ENCODE measurements at places on chromosomes 3 and 15.
A peak's percentile ranks its signal among the peaks of the same experiment; 100 is the strongest.

DNA sequence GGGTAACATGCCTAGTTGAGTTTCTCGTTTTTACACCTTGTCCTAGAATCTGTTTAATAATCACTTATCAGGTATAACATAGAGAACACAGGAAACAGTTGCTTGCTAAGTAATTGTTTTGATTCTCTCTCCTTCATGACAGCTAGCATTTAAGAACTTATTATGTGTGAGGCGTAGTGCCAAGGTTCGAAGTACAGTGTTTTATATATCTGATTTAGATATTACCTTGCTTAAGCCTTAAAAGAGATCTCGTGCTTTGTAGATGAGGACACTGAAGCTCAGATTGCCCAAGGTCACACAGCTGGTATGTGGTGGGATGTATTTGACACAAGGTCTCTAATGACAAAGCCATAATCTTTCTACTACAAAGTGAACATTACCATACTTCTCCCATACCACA, 29.0 kb upstream of the IFT57 start:
- DNase-seq = no peak

- no peak for DNase-seq
Observed at GRCh38 chr3:39273119-39273518, 6.7 kb downstream of the CX3CR1 start.

GRCh38 chr3:134628884-134629283, 21.9 kb downstream of the KY start:
- DNase-seq = no peak

GRCh38 chr15:74635228-74635627, 19.6 kb downstream of the CLK3 start:
- DNase-seq = peak; percentile 77

- DNase-seq = no peak
Observed at GRCh38 chr3:78260388-78260787, 1220.5 kb downstream of the ROBO2 start.

DNA sequence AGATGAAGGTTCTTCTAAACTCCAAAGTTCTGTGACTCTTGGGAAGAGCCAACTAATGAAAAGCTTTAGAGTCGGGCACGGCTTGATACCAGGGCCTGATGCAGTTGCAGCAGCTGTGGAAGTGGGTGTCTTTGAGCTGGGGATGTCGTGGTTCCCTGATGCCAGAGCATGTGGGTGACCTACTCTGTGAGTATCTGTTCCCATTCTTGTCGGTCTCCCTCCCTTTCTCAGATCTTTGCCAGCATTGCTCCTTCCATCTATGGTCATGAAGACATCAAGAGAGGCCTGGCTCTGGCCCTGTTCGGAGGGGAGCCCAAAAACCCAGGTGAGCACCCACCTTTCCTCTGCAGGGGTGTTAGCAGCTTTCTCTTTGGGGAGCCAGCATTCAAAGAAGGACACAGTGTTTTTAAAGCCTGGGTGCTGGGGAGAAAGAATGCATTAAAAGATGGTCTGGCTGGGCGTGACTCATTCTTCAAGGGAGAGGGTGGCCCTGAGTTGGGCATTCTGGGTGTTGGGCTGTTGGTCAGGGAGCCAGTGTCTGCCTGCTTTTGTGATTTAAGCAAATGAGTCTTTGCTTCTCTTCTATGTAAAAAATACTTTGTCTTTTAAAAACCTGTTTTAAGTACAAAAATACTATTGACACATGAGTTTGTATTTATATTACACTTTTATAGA, 13.2 kb upstream of the PODXL2 start:
- DNase-seq = no peak

- DNase-seq = no peak
Observed at GRCh38 chr15:69813881-69814280, 283.8 kb downstream of the TLE3 start.

DNA sequence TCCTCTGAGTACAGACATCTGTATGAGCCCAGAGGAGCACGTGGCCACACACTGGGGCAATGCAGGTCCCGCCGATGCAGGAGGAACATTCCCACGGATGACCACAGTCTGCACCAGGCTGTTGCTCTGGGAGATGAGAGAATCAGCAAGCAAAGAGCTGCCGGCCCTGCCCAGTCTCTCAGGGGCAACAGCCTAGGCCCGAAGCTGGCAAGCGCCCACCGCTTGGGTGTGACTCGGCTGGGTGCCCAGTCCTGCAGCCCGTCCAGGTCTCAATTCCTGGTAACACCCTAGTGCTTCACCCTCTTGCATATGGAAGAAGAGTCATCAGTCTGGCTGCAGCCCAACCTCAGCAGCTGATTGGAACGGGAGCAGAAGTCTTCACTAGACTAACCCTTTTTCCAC, 153.7 kb upstream of the HES1 start:
- no peak for DNase-seq

GRCh38 chr3:172701751-172702150, 9.1 kb downstream of the NCEH1 start:
- no peak for DNase-seq

- peak; percentile 51 for DNase-seq
Observed at GRCh38 chr3:182795389-182795782, 2.1 kb downstream of the ATP11B start.

- no peak for DNase-seq
Observed at GRCh38 chr15:48289628-48290027, 41.6 kb upstream of the DUT start.

DNA sequence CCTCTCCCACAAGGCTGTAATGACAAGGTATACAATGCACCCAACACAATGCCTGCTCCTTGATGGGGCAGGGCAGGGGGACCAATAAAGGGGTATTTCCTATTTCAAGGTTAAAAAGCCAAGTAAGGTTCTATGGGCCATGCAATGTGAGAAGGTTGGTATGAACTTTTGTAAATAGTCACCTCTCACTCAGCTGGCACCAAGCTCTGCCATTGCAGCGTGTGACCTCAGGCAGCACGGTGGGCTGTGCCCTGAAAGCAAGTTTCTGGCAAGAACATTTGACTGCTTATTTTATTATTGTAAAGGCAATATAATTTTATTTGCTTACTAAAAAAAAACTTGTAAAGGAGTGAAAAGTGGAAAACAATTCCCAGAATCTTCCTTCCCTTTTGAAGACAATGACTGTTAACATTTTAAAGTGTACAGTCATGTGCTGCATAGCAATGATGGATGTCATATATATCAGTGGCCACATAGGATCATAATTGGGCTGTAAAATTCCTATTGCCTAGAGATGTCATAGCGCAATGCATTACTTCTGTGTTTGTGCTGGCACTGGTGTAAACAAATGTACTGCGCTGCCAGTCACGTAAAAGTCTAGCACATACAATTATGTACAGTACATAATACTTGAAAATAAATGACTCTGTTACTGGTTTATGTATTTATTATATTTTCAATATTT, 167.3 kb upstream of the RORA start:
- DNase-seq = no peak

DNA sequence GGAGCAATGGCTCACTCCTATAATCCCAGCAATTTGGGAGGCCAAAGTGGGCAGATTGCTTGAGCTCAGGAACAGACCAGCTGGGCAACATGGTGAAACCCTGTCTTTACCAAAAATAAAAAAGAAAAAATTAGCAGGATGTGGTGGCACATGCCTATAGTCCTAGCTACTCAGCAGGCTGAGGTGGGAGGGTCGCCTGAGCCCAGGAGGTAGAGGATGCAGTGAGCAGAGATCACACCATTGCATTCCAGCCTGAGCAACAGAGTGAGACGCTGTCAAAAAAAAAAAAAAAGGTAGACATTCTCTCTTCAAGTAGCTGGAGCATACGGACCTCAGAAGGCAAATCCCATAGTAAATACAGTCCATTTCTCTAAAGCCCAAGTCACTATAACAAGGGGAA, 7.1 kb upstream of the C3orf80 start:
- DNase-seq = no peak

Measured in GM20000 (cell line).